ENCODE measurements at places on chromosomes 3 and 15.

DNA sequence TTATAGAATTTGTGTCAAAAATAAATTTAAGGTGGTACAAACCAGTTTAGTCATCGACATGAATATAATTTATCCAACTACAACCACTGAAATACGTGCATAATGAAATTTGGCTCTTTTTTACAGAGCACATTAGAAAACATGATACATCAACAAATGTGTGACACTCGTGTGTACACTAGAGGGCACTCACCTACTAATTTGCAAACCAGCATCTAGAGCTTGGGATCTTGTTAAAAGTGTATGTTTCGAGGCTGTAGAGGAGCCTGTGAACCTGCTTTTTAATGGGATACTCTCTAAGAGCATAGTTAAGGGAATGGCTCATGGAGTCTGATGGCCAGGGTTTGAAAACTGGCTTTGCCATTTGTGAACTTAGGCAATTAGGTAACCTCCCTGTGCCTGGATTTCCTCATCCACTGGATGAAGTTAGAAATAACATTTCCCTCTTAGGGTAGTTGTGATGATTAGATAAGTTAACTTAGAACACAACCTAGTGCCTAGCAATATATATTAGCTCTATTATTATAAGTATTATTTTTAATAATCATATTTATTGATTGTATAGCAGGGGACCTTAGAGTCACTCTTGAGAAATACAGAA is 8.8 kb upstream of the CPOX start:
- peak; percentile 77 for DNase-seq

DNA sequence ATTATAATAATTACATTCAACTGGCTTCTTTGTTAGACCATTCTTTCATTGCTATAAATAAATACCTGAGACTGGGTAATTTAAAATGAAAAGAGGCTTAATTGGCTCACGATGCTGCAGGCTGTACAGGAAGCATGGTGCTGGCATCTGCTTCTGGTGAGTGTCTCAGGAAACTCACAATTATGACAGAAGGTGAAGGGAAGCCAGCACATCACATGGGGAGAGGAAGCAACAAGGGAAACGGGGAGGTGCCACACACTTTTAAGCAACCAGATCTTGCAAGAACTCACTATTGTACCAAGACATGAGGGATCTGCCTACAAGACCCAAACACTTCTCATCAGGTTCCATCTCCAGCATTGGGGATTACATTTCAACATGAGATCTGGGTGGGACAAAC is 413.1 kb upstream of the ARRDC4 start:
- DNase-seq, result no peak

DNA sequence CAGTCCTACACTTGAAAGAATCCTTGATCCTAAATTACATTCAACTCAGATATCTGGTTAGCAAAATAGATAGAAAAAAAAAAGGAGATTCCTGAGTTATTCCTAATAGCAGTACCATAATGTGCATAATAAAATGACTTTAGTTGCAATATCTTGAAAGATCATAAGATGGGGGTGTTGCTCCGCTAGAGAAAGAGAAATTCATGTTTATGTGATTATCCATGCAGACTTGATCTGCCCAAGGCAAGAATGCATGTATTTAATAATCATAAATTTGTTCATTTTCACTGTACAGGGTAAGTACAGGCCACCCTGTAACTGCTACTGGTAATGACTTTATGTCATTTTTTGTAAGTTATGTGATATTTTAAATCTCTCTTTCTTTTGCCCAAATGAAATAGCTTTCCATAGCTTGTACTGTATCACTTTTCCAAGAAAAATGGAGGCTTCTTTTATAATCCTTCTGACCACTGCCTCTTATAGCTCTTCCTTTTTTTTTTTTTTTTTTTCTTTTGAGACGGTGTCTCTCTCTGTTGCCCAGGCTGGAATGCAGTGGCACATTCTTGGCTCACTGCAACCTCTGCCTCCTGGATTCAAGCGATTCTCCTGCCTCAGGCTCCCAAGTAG is 84.6 kb downstream of the HCN4 start:
- peak; percentile 34 for DNase-seq

DNA sequence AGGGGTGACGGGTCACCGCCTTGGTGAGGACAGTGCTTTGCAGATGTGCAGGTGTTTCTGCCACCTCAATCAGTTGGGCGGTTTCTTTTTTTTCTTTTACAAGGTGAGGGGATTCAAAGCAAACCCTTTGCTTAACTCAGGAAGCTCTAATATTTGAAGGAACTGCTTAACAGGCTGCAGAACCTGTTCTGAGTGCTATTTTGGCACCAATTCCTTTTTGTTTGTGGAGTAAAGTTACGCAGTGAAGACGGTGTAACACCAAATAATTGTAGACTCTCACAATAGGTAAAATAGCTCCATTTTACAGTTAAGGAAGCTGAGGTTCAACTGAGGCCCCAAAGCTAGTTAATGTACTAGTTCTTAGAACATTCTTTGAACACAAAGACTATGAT is 6.6 kb downstream of the GHRL start:
- DNase-seq, result no peak

DNA sequence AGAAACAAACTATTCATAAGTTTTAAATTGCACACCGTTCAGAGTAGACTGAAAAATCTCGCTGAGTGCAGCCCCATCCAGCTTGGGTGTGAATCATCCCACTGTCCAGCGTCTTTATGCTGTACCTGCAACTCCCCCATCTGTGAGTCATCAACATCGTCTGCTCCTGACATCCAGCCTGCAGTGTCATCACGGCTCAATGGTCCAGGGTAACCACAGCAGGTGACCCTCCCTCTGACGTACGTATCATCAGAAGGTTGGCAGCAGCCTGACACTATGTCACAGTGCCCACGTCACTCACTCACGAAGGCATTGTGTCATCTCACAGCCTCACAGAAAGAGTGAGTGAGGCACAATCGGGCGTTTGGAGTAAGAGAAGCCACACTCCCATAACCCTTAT is 65.2 kb downstream of the TPRA1 start:
- DNase-seq, result peak; percentile 81

- DNase-seq, result no peak
These were observed 3.7 kb upstream of the ACKR4 start for GRCh38 chr3:132593241-132593946.

- no peak for DNase-seq
These were observed 638.3 kb downstream of the NTRK3 start for GRCh38 chr15:87618203-87618725.

- peak; percentile 80 for DNase-seq
These were observed 3.6 kb downstream of the TAGLN3 start for GRCh38 chr3:112002096-112002971.

DNA sequence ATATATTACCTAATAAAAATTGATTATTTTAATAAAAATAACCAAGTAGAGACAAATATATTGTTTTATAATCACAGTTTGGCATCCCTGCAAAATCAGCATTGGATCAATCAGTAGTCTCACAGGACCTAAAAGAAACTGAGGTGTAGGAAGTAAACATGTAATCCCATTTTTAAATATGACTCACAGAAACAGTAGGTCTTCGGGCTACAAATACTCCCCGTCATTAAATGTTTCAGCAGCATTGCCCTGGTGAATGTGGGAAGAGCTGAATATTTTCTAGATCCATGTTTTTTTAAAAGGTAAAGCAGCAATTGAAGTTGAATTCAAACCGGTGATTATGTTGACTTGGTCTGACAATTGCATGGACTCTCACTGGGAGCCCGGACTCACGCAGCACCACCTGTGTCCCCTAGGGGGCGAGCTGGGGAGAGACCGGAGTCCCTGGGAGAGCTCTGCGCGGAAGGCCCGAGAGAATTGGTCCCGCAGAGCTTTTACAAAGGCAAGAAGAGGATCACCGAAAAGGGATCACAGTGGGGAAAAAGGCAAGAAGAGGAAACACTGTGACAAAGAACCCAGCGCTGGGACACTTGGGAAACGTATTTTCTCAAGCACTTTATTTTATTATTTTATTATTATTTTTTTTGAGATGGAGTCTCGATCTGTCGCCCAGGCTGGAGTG is 17.2 kb upstream of the USP3 start:
- DNase-seq, result peak; percentile 82

DNA sequence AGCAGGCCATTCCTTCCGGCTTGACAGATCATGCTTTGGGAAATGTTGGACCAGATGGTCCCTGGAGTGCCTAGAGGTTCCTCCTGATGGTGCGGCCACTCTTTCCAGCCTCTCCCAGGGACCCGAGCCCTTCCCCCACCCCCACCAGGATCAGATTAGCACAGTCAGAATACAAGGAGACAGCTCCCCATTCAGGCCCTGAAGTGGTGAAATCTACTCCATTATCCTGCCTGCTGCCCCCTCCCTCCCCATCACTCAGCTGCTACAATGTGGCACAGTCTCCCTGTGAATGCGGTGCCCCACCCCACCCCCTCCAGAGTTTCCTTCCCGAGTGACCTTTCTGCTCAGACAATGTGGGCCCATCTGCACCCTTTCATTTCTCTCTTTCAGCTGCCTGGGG is 29.4 kb downstream of the RNU5B-1 start:
- no peak for DNase-seq

- no peak for DNase-seq
These were observed 53.0 kb downstream of the KLHL6 start for GRCh38 chr3:183502237-183503181.

DNA sequence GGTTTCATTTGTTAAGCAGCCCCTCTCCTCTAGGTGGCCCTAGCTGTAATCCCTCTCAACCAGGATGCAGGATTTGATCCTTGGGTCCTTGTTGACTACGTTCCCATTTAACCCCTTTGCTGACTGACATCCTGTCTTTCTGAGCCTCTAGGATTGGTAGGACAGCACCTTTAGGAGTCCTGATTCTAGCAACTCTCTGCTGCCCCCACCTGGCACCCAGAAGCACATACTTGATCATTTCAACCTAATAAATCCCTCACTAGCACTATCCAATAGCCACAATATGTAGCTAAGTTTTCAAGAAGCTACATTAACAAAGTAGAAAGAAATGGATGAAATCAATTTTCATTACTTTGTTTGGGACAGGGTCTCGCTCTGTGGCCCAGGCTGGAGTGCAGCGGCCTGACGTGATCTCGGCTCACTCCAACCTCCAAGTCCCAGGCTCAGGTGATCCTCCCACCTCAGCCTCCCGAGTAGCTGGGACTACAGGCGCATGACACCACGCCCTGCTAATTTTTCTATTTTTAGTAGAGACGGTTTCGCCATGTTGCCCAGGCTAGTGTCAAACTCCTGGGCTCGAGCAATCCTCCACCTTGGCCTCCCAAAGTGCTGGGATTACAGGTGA is 28.3 kb downstream of the RSL24D1 start:
- DNase-seq, result peak; percentile 88

DNA sequence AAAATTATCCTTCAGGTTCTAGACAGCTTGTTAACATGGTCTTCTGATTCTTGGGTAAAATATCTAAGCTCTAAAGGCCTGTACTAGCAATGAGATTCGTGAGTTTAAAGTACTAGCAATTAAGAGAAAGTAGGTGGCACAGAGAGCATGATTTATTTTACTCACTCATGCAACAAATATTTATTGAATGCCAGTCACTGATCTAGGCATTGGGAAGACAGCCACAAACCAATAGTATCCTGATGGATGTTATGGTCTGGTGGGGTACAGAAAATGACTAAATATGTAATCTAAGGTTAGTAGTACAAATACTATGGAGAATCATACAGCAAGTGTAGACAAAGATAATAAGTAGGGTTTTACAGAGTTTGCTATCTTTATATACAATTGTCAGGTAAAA is 751.3 kb downstream of the ZNF385D start:
- DNase-seq, result no peak

DNA sequence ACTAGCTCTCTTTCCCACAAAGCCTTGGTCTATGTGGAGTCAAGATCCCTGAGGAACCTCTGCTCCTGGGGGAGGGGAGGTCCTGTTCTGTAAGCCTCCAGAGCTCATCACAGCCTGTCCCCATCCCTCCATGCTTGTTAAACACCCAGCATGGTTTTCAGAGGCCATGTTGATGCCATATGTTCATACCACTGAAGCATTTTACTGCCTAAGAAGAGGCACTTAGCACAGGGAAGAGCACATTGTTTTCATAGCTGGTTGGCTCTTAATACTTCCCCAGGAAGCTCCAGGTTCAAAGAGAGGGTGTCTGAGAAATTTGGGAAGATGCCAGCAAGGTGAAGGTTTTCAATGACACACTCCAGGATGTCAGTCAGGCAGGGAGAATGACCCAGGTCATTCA is 25.6 kb downstream of the CPNE4 start:
- DNase-seq, result no peak

DNA sequence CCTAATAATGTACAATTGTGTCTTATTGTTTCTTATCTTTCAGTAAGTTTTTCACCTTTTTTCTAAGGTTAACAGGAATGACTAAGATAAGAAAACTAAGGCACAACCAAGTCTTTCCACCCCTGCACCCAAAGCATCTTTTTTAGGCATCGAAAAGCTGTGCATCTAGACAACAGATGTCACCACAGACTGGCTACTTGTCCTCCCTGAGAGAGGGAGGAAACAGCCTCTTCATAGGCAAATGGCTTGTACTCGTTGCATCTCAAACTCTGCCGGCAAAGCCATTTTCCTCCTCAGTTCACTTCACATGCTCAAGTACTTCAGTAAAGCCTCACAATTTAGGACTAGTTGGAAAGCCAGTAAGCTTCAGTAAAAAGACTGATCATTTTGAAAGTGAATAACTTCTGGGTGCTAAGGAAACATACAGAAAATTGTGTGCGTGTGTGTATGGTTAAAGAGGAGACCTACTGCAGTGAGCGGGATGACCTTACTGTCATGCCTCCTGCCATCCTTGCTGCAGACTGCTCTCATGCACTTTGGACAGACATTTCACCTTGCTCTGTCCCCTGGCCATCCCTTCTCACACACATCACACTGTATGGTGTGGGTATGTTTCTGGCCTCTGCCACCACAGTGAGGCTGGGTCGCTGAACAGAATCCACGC is 36.5 kb upstream of the HACD2 start:
- no peak for DNase-seq

- no peak for DNase-seq
These were observed 138.0 kb upstream of the SMAD3 start for GRCh38 chr15:66927201-66928077.

DNA sequence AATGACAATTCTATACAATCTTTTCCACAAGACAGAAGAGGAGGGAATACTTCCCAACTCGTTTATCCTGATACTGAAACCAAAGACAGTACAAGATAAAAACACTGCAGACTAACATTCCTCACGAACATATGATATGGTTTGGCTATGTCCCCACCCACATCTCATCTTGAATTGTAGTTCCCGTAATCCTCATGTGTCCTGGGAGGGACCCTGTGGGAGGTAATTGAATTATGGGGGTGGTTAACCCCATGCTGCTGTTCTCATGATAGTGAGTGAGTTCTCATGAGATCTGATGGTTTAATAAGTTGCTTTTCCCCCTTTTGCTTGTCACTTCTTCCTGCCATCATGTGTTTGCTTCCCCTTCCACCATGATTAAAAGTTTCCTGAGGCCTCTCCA is 83.9 kb upstream of the PROK2 start:
- DNase-seq, result no peak

DNA sequence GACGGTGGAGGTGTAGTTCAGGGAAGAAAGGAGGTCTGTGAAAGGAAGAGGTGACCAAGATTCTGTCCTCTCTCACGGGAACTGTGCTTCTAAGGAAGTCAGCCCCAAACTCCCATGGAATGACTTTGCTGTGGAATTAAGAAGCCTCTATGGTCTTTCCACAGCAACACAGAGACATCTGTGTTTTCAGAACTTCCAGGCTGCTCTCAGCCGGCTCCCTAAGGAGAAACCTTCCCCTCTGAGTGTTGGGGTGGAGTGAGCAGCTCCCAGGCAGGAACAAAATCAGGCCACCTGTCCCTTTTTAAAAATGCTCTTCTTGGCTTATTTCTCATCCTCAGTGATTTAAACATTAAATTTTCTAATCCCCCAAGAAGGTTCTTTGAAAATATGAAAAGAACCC is 53.3 kb upstream of the SNRK start:
- DNase-seq, result no peak
